ENCODE measurements at places on chromosomes 12 and 14.
A peak's percentile ranks its signal among the peaks of the same experiment; 100 is the strongest.

- no peak for DNase-seq
Observed at GRCh38 chr12:49662998-49663843, 39.9 kb downstream of the PRPF40B start.

GRCh38 chr12:77300811-77301210 is 235.4 kb upstream of the E2F7 start:
- no peak for DNase-seq

- no peak for DNase-seq
Observed at GRCh38 chr14:91254461-91254860, 10.0 kb upstream of the GPR68 start.

DNA sequence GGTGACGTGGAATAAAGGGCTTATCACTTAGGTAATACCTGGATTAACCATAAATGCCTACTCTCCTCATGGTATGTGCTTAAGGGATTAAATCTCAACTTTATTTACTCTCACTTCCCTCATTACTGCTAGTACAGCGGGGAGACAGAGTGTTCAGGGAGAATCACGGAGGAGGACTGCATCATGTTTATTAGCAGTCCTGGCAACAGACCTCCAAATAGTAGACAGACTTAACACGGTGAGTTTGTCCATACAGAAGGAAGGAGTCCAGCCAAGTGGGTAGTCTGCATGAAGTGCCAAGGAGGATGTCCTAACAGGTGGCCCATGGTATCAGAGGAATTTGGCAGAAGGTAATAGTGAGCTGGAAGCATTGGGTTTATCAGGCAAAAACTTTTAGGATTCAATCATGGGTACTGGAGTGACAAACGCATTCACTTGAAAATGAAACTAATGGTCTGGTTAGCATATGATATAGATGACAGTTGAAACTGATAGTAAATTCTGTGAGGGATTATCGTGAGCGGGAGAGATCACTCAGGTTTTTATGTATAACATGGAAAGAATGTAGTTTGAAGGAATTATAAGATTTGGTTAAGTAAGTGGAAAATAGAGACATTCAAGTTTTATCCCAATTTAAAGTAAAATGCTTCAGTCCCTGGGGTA is 471.8 kb downstream of the TMEM117 start:
- peak; percentile 21 for DNase-seq

DNA sequence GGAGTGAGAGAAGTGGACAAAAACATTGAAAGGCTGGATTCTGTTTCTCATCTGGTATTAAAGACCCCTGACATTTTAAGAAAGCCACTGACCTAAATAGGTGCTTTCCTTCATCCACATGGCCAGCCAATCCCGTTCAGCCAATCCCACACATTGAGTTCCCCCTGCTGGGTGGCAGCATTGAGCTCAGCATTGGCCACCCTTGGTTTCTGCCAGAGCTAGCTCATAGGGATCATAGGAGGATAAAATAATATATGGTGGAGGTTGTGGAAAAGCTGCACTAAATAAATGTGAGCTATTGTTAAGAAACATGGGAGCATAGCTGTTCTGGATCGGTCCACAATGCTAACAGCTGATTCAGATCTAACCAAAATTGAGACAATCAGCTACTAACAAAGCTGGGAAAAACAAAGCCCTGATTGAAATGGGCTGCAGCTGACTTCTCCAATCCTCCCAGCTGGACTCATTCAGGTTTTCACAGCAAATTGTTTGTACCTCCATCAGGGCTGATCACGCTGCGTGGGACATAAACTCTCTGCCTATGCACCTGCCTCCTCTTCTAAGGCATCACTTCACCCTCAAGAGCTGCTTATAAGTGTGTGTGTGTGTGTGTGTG is 256.5 kb downstream of the EMP1 start:
- DNase-seq, result no peak

GRCh38 chr12:119838826-119839600 is 38.1 kb downstream of the CIT start:
- DNase-seq, result no peak

GRCh38 chr12:84585776-84586395 is 326.7 kb downstream of the SLC6A15 start:
- no peak for DNase-seq

- no peak for DNase-seq
Observed at GRCh38 chr12:20183563-20183962, 184.8 kb upstream of the PDE3A start.

- peak; percentile 97 for DNase-seq
Observed at GRCh38 chr12:51887476-51888315, at the start of gene ANKRD33. Gene ANKRD33 (plus strand): TSS chr12:51888103. CDS start chr12:51888187, 84 bp downstream.

DNA sequence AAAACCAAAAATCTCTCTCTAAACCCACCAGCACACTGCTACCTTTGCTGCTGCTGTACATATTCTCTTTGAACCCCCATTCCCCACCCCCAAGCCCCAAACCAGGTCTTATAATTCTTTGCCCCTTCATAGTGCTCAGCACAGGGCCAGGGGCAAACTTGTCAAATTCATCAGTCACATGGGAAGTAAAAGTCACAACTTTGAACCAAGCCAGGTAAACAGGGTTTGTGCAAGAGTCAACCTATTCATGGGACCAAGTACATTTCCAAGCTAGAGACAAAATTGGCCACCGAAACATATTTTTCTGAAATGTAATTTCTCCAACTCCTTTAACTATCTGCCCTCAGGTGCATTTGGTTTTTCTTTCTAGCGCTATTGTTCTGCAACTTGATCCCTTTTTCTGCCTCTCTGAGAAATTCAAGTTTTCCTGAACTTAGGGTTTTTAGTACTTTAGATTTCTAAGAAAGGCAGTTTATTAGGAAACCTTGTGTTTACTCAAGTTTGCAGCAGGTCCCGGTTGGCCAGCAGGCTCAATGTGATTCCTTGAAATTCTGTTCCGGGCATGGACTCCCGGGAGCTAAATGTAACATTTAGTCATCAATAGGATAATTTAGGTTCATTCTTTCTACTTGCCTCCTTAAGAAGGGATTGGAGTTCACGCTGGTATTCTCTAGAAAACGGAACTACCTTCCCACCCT is 230.5 kb downstream of the EFCAB11 start:
- DNase-seq, result no peak

DNA sequence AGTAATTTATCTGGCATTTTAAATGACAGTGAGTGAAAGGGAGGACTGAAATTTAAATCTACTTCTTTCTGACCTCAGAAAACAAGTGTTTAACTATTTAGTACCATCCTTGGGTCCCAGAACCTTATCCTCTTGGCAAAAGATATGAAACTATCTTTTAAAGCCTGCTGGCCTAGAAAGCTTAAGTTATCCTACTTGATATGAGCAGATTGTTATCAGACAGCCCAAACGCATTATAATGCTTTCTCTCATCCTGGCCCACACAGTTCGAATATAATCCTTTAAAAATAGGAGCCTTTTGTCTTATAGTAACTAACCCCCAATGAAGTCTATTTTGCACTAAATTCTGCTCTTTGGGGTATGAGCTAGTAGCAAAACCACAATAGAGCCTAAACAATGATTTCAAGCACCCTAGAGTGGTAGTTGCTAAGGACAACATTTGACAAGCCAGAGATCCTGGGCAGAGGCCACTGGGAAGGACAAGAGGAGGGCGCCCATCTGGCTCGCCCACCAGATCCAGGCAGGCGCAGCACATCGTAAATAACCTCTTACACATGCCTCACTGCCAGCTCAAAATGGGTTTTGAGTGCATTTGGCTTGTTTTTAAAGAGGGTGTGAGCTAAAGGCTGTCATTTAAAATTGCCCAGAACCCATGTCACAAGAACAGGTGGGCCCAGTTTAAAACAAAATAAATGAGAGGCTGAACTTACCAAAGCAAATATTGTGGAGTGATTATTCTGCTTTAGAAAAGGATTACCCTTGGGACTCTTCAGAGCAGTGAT is 37.7 kb upstream of the CRY1 start:
- peak; percentile 90 for DNase-seq

GRCh38 chr12:48198672-48198971 is 4.5 kb downstream of the OR10AD1 start:
- DNase-seq, result no peak

DNA sequence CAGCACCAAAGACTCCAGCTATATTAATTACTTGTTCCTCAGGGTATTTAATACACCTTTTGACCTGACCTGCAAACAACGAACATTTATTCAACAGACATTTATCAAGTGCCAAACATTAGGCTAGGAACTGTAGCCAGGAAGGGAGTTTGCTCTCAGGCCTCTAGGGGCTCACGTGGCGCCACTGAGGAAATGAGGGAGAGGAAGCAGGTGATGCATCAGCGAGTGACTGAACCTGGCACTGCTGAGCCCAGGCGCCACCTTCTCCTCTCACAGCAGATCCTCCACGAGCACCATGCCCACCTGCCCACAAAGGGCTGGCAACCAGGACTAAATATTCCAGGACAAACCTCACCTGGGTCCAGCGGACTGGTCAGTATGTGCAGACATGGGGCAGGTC is 50.2 kb downstream of the SETD3 start:
- DNase-seq, result peak; percentile 20

- peak; percentile 93 for DNase-seq
Observed at GRCh38 chr12:109589240-109589590, 15.6 kb downstream of the MVK start.

DNA sequence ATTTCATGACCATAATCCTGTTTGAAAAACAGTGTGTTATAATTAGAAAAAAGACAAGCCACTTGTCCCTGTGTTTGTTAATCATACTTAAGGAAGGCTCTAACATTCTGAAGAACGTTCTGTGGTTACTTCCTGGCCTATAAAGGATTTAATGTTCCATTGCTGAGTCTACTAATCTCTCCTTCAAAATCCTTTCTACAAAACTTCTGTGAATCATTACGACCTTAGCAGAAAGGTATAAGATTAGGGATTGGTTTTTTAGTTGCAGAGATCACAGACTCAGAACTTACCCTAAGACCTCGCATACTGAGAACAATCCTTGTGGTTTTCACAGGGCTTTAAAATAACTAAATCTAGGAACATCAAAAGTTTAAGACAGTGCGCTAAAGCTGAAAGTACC is 48.3 kb downstream of the TMCC3 start:
- no peak for DNase-seq

DNA sequence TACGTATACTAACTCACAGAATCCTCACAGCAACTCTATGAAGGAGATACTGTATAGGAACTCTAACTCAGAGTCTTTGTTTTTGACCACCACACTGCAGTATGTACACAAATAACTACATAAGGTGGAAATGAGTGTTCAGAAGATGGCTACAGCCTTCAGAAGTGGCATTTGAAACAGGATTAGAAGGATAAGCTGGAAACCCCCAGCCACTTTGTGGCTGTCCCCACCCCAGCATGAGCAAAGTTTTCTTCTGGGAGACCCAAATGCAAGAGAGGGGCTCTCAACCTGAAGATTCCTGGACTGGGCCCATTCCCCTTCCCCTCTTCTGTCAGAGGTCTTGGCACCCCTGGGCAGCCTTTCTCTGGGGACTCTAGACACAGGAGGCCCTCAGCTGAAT is 43.2 kb upstream of the PNMA1 start:
- no peak for DNase-seq

DNA sequence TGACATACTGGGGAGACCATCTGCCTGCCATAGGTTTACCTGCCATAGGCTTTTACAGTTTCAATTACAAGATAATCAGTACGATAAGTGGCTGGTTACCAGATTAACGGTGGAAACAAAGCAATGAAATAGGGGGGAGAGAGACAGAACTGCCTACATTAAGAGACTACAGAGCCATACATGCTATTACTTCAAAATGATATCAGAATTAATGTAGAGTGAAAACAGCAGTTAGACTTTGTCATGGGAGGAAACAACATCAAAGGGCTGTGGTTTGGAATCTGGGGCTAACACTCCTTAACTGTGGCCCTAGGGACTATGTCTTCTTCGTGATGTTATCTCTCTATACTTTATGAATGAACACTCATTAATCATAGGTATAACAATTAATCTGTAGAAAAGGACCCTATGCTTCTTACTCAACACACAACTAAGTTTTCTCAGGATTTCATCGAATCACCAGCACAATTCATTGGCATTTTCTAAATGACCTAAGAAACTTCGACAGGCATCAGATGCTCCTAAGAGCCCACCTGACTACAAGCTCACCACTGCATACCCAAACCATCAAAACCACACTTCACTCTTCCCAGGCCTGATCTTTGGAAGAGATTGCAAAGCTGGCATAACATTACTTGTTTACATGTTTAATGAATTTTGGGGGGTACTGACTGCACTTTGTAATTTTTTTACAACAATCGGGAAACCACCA is 475.6 kb upstream of the SOX5 start:
- DNase-seq, result peak; percentile 80

GRCh38 chr12:11730299-11731041 is 81.0 kb downstream of the ETV6 start:
- DNase-seq, result no peak

- DNase-seq, result no peak
Observed at GRCh38 chr12:95943330-95943842, at the start of gene AMDHD1. Gene AMDHD1 (plus strand): TSS chr12:95943331. CDS start chr12:95943399, 68 bp downstream.

DNA sequence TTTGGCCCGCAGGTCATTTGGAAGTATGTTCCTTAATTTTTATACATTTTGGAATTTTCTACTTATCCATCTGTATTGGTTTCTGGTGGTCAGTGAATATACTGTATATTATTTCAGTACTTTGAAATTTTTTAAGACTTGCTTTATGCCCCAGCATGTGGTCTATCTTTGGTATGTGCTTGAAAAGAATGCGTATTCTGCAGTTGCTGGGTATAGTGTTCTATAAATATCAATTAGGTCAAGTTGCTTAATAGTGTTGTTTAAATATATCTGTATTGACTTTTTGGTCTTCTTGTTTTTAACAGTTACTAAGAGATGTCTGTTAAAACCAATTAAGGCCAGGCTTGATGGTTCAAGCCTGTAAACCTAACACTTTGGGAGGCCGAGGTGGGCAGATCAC is 21.7 kb upstream of the SIX1 start:
- DNase-seq, result no peak

DNA sequence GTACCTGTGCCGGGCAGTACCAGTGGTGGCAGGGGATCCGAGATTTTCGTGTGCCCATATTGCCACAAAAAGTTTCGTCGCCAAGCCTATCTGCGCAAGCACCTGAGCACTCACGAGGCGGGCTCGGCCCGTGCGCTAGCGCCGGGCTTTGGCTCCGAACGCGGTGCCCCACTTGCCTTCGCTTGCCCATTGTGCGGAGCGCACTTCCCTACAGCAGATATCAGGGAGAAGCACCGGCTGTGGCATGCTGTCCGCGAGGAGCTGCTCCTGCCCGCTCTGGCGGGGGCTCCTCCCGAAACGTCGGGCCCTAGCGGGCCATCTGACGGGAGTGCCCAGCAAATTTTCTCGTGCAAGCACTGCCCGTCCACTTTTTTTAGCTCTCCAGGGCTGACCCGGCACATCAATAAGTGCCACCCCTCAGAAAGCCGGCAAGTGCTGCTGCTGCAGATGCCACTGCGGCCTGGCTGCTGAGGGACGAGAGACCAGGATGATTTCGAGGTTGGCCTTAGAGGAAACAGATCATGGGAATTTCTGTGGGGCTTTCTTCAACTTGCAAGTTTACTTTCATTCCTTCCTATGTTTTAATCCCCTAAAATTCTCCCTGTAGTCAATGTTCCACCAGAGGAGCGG is 1.6 kb downstream of the INSM2 start:
- peak; percentile 60 for DNase-seq

- DNase-seq, result no peak
Observed at GRCh38 chr14:31189346-31190218, 18.0 kb downstream of the HECTD1 start.

- no peak for DNase-seq
Observed at GRCh38 chr14:68854421-68854820, 61.6 kb upstream of the ZFP36L1 start.

GRCh38 chr14:76930549-76930948 is 98.0 kb downstream of the IRF2BPL start:
- no peak for DNase-seq

- DNase-seq, result no peak
Observed at GRCh38 chr12:98752726-98753125, 107.6 kb downstream of the APAF1 start.

- DNase-seq, result peak; percentile 86
Observed at GRCh38 chr14:36268121-36268520, 52.3 kb downstream of the MBIP start.

- DNase-seq, result no peak
Observed at GRCh38 chr14:52918486-52918885, 32.4 kb downstream of the FERMT2 start.

Measured in NCI-H524 (cell line).